ENCODE measurements at places on chromosomes 1 and 21. TPM values are rescaled to one million over a fixed set of nuclear protein-coding genes. Genes with fewer than 3 reads are reported as not detected.

The ETV3L gene
- total RNA-seq = not detected

The INKA2 gene
- total RNA-seq = 2.3 TPM

The NMNAT2 gene
- total RNA-seq = not detected

The SLC22A15 gene
- total RNA-seq = 0.07 TPM

The VASH2 gene
- total RNA-seq = 0.11 TPM

The SMYD2 gene
- 37.4 TPM for total RNA-seq
